ENCODE measurements at places on chromosomes 12 and 14. TPM values are rescaled to one million over a fixed set of nuclear protein-coding genes. Genes with fewer than 3 reads are reported as not detected.

CRIP2 gene
- total RNA-seq, result 171 TPM

MYO1H gene
- total RNA-seq, result not detected

RIPK3 gene
- not detected for total RNA-seq

RAB35 gene
- total RNA-seq, result 65.9 TPM

EID3 gene
- 8.0 TPM for total RNA-seq

SAMD15 gene
- 2.0 TPM for total RNA-seq

Measured in A549 treated with CORT108297 at 1 μM for 4 hours (cell line).